ENCODE measurements at places on chromosomes 4 and X.

DNA sequence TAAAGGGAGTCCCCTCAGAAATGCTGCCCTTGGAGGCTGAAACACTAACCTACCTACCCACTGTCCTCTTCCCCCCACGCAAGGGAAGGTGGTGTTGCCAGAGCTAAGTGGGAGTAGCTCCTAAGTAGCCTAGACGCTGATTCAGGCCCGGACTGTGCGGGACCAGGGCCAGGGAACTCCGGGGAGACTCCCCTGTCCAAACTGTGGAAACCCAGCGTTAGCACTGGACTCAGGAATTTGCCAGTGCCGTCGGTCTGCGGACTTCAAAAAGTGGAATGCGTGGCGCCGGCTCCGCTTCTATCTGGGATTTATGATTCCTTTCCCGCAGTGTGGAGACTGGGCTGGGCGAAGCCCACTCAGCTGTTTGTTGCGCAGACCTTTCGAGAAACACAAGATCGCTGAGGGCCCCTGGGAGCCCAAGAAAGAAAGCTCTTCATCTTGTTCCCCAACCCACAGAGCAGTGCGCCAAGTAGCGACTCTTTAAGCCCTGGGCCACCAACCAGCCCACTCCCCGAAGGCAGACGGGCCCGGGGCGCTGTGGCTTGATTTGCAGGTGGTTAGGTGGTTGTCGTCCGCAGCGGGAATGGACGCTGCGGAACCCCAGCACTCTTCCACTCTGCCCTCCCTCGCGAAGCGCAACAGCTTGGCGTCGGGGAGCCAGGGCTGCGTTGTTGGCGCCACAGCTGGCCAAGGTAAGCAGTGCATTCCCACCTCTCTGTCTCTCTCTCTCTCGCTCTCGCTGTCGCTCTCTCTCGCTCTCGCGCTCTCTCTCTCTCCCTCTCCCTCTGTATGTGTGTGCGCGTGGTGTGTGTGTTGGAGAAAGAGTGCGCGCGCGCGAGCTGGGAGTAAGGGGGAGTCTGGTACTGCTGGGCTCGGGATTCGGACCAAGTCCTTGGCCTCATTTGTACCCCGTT, 2.0 kb downstream of the TMEM255A start:
- peak; percentile 7 for DNase-seq

GRCh38 chr4:61204353-61205060, 4.4 kb downstream of the ADGRL3 start:
- DNase-seq, result no peak

DNA sequence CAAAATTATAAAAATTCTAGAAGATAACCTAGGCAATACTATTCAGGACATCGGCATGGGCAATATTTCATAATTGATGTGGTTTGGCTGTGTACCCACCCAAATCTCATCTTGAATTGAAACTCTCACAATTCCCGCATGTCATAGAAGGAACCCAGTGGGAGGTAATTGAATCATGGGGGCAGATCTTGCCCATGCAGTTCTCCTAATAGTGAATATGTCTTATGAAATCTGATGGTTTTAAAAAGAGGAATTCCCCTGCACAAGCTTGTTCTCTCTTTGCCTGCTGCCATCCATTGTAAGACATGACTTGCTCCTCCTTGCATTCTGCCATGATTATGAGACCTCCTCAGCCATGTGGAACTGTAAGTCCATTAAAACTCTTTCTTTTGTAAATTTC, 77.7 kb downstream of the DDX60 start:
- no peak for DNase-seq

DNA sequence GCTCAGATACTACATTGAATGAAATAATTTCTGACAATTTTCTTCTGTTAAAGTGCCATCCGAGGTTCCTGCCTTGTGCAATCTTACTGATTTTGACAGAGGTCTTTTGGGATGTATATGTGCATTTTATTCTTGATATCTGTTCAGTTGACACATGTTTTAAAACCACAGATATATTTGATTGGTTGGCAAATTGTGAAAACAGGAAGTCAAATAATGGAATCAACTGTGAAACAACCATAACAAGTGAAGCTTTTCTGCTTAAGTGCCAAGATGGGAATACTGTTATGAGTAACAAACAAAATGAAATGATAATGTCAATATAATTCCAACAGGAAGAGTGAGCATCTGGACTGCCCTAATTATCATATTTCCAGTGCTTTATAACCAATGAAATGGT, 84.9 kb upstream of the TET2 start:
- DNase-seq, result no peak

- no peak for DNase-seq
Measured at GRCh38 chr4:143531380-143531779, 17.9 kb downstream of the SMARCA5 start.
